Right cardiac atrium (tissue), 5 donors: ENCODE measurements at places on chromosomes 7 and 10.

- no peak for DNase-seq
These were observed 28.1 kb upstream of the TRIL start for GRCh38 chr7:28986028-28986764.

DNA sequence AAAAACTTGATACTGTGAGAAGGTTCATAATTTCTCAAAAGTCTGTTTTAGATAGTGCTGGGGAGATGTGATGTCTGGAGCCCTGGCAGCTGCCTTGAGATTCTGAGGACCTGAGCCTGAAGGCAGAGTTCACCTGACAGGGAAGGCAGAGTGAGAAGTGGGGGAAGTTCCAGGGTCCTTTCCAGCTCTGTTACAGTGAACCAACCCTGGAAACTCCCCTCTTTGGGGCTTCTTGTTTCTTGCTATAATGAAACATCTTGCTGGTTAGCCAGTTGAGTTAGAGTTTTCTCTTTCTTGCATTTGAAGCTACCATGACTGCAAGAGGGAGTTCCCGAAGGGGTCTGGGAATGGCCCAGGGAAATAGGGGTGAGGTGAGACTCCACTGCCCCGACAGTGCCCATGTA lies 158.9 kb upstream of the TNRC18 start:
- no peak for DNase-seq

GRCh38 chr7:43303740-43304241 lies 191.3 kb downstream of the HECW1 start:
- DNase-seq, result no peak

GRCh38 chr7:93176992-93177580 lies 28.9 kb upstream of the SAMD9L start:
- DNase-seq, result no peak

GRCh38 chr7:108134486-108134885 lies 4.3 kb upstream of the LAMB4 start:
- DNase-seq, result no peak

DNA sequence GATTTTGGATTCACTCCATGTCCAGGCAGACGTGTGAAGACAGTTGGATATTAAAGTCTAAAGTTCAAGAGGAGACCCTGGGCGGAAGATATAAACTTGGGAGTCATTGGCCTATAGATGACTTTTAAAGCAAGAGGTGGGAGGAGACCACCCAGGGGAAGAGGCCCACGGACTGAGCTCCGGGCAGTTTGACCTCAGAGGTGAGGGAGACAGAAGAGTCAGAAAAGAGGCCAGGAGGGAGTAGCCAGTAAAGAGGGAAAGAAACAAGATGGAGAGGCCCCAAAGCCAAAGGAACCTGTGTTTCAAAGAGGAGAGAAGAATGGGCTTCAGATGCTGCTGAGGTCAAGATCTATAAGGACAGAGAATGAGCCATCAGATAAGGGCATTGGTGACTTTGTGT lies 11.4 kb downstream of the CARD11 start:
- DNase-seq, result no peak

- peak; percentile 89 for DNase-seq
These were observed 16.8 kb upstream of the CRTAC1 start for GRCh38 chr10:98047009-98047741.
